Neural crest cell (in vitro differentiated cells): ENCODE measurements at places on chromosomes 16 and 17.

GRCh38 chr16:84485255-84486010 is 19.0 kb downstream of the MEAK7 start:
- DNase-seq: no peak

DNA sequence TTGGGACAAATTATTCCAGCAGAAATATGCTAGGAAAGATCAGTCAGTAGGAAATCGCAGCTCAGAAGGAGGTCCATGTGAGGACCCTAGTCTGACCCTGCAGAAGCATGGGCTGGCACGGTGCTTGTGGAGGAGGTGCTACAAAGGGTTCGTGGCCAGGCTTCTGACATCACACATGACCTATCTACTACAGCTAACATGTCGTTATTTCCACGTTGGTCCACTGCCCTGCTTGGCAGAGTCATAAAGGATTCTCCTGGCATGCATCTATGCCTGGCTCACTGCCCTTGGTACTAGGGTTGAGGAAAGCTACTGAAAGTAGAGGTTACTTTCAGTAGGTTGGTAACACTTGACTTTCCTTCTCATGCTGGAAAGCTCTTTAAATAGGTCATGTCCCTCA is 118.1 kb upstream of the SHISA6 start:
- DNase-seq: no peak

DNA sequence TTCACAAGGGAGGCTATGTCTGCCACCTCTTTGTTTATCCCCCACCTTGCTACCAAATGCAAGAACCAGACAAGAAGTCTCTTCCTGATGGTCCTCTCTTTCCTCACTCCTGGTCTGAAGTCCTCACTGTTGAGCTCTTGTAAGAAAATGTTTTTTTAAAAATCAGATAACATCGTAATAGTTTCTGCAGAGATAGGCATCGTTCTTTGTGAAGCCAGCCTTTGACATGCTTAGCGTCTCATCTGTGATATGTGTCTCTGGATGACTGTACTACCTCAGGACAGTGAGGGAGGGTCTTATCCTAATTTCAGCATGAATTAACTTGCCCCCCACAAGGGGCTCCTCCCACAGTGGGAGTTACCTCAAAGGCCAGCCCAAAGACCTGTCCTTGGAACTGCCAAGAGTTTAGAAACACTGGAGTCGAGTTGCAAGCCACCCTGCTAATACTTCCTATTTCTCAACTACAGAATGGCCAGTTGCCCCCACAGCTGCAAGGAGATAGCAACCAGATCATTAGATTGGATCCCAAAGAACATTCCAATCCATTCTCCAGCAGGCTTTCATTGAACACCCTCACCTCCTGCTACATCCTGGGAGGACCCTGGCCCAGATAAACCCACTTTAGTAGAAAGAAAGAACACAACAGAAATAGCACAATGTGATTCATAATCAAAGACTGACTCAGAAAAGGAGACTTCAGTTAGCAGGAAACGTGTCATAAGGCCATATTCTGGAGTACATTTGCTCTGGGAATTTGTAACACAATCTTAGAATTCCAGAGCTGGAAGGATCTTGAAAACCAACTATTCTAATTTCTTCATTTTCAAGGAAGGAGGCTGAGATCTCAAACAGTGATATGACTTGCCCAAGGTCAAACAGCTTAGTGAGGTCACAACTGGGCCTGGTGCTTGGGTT is 151.0 kb downstream of the IRX3 start:
- DNase-seq: no peak

GRCh38 chr16:70372921-70373728 is 26.4 kb downstream of the DDX19A start:
- no peak for DNase-seq

DNA sequence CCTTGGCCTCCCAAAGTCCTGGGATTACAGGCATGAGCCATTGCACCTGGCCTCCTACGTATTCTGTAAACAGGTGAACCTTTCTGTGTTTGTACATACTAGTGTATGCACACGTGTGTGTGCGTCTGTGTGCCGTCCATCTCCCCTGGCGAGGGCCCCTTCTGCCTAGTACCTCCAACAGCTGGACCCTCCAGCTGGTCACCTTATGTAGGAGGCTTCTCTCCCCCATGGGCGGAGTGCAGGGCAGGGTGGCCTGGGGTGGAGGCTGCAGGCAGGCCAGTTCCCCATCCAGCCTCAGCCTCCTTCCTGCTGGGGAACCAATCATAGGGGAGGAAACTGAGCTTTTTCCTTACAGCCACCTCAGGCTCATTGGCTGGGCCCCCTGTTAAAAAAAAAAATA is 24.4 kb upstream of the DOC2B start:
- no peak for DNase-seq

DNA sequence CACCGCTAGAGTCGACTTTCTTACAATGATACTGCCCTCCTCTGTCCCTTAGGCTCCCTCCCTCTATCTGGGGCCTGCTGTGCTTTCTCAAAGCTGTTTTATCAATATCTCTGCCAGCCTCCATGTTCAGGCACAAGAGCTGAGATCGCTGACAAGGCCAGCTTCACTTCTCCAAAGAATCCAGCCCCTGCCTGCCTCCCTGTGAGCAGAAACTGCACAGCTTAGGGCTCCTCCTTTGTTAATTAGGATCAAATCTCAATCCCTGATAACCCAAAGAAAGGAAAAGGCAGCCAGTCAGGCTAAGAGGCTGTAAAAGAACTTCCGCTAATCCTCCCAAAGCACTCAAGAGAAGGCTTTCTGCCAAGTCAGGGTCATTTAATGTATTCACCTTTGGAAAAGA is 616.0 kb upstream of the CDH11 start:
- DNase-seq: no peak

- DNase-seq: no peak
These were observed 4.7 kb downstream of the CEP295NL start for GRCh38 chr17:78898075-78898836.

DNA sequence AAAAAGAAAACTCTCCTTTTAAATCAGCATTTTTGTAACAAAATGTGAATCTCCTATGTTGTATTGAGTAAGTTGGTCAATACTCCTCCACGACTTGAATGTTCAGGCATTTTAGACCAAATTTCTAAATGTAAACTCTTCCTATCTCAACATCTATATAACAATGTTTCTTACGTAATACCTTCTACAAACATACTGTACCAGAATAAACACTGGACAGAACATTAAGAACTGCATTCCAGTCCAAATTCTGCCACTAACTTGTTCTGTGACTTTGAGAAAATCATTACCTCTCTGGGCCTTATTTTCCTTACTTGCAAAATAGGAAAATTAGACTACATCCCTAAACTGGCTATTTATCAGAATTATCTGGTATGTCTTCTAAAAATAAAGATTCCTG is 40.1 kb downstream of the AKAP10 start:
- DNase-seq: no peak
